Upper lobe of left lung (tissue), 6 donors: ENCODE measurements at places on chromosomes 1 and 21. TPM values are rescaled to one million over a fixed set of nuclear protein-coding genes. Genes with fewer than 3 reads are reported as not detected.
A peak's percentile ranks its signal among the peaks of the same experiment; 100 is the strongest.

- DNase-seq = no peak
- no peaks in the 10 kb centered on the region for H3K27me3 ChIP-seq
- no peak overlapping the region for H3K27ac ChIP-seq
- no peak overlapping the region for H3K4me3 ChIP-seq
- H3K4me1 ChIP-seq = no peaks in the 10 kb centered on the region
Measured at GRCh38 chr1:170634293-170634692, 29.6 kb upstream of the PRRX1 start.

GRCh38 chr1:30965924-30966599, 57.5 kb upstream of the SDC3 start:
- H3K27ac ChIP-seq = no peak overlapping the region
- no peak for DNase-seq
- peaks cover 16% of the 10 kb centered on the region for H3K4me1 ChIP-seq
- peaks cover 57% of the 10 kb centered on the region for H3K36me3 ChIP-seq

DNA sequence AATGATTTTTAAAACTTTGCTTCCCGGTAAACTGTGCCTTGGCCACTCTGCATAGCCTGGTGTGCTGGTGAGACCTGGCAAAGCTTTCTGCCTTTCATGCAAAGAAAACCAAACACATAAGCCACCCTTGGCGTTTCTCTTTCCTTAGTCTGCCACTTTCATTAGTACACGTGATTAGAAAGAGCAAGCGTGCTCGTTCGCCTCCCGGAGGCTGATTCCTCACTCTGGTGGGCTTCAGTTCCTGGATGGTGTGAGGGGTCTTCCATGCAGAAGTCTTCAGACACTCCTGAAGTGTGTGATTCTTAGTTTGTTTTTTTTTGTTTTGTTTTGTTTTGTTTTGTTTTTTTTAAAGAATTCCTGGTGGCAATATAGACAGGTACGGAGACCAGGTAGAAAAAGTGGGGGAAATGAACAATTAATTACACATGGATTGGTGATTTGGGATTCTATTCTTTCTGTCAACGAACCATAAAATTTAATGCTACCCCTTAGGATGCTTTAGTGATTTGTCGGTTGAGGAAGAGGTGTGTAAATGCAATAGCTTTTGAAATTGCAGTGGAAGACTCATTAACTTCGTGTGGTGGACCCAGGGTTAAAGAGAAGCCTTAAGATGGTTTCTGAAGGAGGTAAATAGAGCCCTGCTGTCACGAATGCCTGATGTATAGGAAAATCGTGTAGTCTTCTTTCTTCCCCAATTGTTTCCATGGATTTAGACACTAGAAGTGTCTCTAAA, 2.1 kb downstream of the GALNT2 start:
- H3K36me3 ChIP-seq = no peaks in the 10 kb centered on the region
- H3K27me3 ChIP-seq = no peaks in the 10 kb centered on the region
- no peak for DNase-seq
- peak overlapping the region; percentile 94 for H3K4me3 ChIP-seq
- no peak overlapping the region for H3K27ac ChIP-seq
- H3K4me1 ChIP-seq = peaks cover 6% of the 10 kb centered on the region

DNA sequence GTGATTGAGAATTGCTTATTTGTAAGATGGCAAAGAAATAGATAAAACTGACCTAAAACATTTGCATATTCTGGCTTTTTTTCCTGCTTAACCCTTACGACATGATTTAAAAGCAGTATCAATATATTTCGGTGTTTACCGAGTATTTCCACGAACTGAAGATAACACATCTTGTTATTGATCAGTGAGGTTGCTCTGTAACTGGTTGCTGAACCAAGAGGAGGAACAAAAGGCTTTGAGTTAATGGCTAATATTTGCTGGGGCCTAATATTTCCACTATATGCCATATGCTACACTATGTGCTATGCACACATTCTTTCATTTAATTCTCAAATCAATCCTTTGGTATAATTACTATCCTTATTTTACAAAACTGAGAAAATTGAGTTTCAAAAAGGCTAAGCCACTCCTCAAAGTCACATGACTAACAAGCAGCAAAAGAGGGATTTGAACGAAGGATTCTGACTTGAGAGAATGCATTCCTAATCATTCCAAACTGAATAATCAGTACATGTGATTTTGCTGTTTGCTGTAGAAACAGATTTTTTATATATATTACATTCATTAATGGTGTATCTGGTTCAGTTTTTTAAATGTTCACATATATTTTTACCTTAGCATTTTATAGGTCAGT, 346.0 kb downstream of the USP25 start:
- no peaks in the 10 kb centered on the region for H3K36me3 ChIP-seq
- DNase-seq = no peak
- no peaks in the 10 kb centered on the region for H3K4me1 ChIP-seq

GRCh38 chr21:44649521-44650100, 3.4 kb downstream of the KRTAP10-11 start:
- no peaks in the 10 kb centered on the region for H3K4me1 ChIP-seq
- H3K4me3 ChIP-seq = no peak overlapping the region
- H3K27ac ChIP-seq = no peak overlapping the region
- peak; percentile 45 for DNase-seq
- H3K36me3 ChIP-seq = no peaks in the 10 kb centered on the region

GRCh38 chr1:17125756-17126237, 6.5 kb upstream of the PADI2 start:
- H3K36me3 ChIP-seq = no peaks in the 10 kb centered on the region
- no peaks in the 10 kb centered on the region for H3K27me3 ChIP-seq
- no peak overlapping the region for H3K27ac ChIP-seq
- DNase-seq = peak; percentile 91

- H3K4me1 ChIP-seq = peaks cover 54% of the 10 kb centered on the region
- peaks cover 22% of the 10 kb centered on the region for H3K36me3 ChIP-seq
- H3K27ac ChIP-seq = peak overlapping the region; percentile 67
- no peak overlapping the region for H3K4me3 ChIP-seq
- H3K27me3 ChIP-seq = no peaks in the 10 kb centered on the region
- DNase-seq = no peak
Measured at GRCh38 chr1:153768316-153769181, 6.7 kb upstream of the SLC27A3 start.

DNA sequence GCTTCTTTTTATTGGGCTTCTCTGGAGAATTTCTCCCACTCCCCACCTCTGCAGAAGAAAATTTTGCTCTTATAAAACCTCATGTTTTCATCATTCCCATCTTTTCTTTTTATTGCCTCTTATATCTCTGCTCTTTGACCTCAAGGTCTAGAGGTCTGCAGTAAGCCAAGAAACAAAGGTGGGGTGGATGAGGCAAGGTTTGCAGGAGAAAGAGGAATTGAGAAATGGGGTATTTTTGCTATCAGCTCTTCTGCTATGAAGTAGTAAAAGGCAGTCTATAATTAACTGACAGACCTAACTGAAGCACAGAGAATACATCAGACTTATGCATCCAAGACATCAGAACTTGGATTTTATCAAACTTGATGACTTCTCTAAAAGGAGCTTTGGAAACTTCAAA, 22.9 kb downstream of the SYT11 start:
- no peaks in the 10 kb centered on the region for H3K4me1 ChIP-seq
- no peak overlapping the region for H3K27ac ChIP-seq
- DNase-seq = no peak
- H3K4me3 ChIP-seq = no peak overlapping the region
- H3K36me3 ChIP-seq = no peaks in the 10 kb centered on the region
- no peaks in the 10 kb centered on the region for H3K27me3 ChIP-seq

DNA sequence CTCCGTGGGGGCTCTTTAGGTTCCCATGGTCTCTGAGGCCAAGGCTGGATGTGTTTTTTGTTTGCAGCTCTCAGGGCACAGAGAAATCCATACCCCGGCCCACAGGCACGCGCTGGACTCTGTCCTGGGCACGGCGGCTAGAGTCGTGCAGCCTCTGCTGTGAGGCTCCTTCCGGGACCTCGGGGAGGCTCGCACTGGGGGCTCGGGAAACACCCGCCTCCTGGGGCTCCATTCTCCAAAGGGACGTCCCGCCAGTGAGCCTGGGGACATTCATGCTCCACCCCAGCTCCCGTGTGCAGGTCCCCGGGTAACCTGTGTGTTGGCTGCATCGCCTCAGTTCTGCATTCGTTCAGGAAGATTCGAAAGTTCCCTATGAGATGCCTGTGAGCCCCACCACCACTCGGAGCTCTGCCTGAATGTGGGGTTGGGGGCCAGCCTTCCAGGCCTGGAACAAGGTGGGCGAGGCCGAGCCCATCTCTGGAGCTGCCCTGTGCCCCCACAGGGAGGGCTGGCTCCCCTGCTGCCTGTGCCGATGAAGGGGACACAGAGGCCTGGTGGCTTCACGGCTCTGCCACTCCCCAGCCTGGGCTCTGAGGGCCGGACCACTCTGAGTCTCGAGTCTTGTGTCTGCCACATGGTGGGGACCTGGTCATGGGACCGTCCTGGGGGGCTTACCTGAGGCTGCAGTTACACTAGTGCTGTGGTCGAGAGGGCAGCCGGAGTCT, 182.0 kb upstream of the ARHGEF16 start:
- no peaks in the 10 kb centered on the region for H3K4me1 ChIP-seq
- H3K27me3 ChIP-seq = no peaks in the 10 kb centered on the region
- no peak overlapping the region for H3K4me3 ChIP-seq
- H3K36me3 ChIP-seq = no peaks in the 10 kb centered on the region
- H3K27ac ChIP-seq = no peak overlapping the region

GRCh38 chr1:44485934-44486460, 80.9 kb downstream of the RNF220 start:
- no peaks in the 10 kb centered on the region for H3K36me3 ChIP-seq
- peak overlapping the region; percentile 68 for H3K27ac ChIP-seq
- H3K27me3 ChIP-seq = no peaks in the 10 kb centered on the region
- DNase-seq = no peak
- H3K4me1 ChIP-seq = peaks cover 14% of the 10 kb centered on the region
- H3K4me3 ChIP-seq = no peak overlapping the region

DNA sequence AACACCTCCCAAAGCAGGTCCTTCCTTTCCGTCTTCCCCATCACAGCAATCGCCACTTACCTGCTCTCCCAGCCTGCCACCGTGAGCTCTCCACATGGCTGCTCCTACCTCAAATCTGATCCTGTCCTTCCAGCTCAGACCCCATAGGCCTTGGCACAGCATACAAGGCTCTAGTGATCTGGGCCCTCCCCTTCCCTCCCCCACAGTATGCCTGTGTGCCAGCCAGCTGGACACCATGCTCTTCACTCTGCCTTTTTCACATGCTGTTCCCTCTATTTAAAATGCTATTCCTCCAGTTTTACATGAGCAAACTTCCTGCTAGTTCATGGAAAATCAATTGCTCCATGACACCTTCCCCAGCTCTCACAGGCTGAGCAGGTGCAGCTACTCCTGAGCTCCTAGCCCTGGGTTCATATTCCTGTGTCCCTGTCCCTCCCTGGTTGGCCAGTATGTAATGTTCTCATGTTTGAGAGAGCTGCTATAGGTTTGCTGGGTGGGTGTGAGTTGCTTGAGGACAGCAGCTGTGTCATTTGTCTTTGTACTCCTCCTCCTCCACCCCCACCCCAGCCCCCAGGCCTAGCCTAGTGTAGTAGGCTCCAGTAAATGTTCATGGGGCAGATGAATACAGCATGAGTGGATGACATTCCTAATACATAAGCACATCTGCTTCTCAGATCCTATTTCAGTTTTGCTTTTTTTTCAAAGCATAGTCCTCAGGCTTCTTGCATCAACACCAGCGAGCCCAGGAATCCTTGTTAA, 6.3 kb upstream of the TNNT2 start:
- H3K27ac ChIP-seq = no peak overlapping the region
- H3K27me3 ChIP-seq = no peaks in the 10 kb centered on the region
- H3K36me3 ChIP-seq = no peaks in the 10 kb centered on the region
- peaks cover 20% of the 10 kb centered on the region for H3K4me1 ChIP-seq

- H3K4me1 ChIP-seq = no peaks in the 10 kb centered on the region
- no peaks in the 10 kb centered on the region for H3K36me3 ChIP-seq
- no peak overlapping the region for H3K4me3 ChIP-seq
- H3K27ac ChIP-seq = no peak overlapping the region
Measured at GRCh38 chr1:94004924-94005323, 95.7 kb upstream of the GCLM start.

- no peaks in the 10 kb centered on the region for H3K27me3 ChIP-seq
- H3K4me3 ChIP-seq = no peak overlapping the region
- H3K27ac ChIP-seq = no peak overlapping the region
- no peaks in the 10 kb centered on the region for H3K36me3 ChIP-seq
Measured at GRCh38 chr1:226568077-226568831, 19.7 kb downstream of the STUM start.

DNA sequence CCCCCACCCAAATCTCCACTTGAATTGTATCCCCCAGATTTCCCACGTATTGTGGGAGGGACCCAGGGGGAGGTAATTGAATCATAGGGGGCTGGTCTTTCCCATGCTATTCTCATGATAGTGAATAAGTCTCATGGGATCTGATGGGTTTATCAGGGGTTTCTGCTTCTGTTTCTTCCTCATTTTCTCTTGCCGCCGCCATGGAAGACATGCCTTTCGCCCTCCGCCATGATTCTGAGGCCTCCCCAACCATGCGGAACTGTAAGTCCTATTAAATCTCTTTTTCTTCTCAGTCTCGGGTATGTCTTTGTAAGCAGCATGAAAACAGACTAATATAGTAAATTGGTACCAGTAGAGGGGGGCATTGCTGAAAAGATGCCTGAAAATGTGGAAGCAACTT, 33.4 kb upstream of the ZNF496 start:
- H3K4me3 ChIP-seq = no peak overlapping the region
- no peaks in the 10 kb centered on the region for H3K27me3 ChIP-seq
- no peak overlapping the region for H3K27ac ChIP-seq

DNA sequence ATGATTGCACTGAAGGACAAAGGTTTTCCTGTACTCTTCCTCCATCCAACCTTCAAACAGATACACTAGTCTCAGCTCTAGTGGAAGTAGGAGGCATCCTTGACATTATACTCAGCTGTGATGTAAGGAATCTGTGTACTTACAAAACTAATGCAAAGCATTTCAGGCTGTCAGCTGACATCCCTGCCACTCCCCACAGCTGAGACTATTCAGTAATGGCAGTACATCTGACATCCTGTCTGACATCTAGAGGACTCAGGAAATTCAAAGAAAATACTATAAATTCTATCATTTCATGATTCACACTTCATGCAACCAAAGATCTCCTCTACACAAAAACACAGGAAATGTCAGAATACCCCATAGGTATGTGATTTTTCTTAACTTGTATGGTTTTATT, 325.8 kb downstream of the SMYD3 start:
- DNase-seq = no peak
- no peaks in the 10 kb centered on the region for H3K4me1 ChIP-seq
- no peak overlapping the region for H3K4me3 ChIP-seq
- no peaks in the 10 kb centered on the region for H3K27me3 ChIP-seq
- H3K27ac ChIP-seq = no peak overlapping the region

GRCh38 chr1:180560868-180561600, 2.3 kb downstream of the OVAAL start:
- H3K27ac ChIP-seq = no peak overlapping the region
- no peaks in the 10 kb centered on the region for H3K36me3 ChIP-seq
- H3K4me1 ChIP-seq = no peaks in the 10 kb centered on the region

The TSPAN1 gene
- total RNA-seq = 18.3 TPM

The EXO5 gene
- total RNA-seq = 30.4 TPM

The SYCP1 gene
- not detected for total RNA-seq

The LAD1 gene
- total RNA-seq = 28.6 TPM

The RPE65 gene
- total RNA-seq = not detected

The SZRD1 gene
- total RNA-seq = 52.3 TPM

The GCSAML gene
- 3.0 TPM for total RNA-seq
